ENCODE measurements at places on chromosomes 4 and X.

DNA sequence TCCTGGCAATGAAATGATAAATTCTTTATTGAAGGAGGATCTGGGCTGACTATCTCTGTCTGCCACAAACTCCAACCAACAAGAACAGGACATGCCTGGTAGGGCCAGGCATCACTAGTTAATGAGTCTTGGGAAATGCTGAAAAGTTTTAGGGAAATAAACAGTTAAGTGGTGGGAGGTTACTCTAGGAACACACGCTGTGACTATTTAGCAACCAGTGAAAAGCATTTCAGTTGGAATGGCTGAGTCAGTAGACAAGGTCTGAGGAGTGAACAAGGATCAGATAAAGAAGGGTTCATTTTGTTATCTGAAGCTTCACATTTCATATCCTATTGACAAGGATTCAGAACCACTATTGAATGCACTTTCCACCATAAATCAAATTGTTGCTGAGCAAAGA, 394.9 kb upstream of the BOD1L1 start:
- no peak for DNase-seq

- no peak for DNase-seq
Measured at GRCh38 chr4:176380352-176381157, 60.8 kb downstream of the SPCS3 start.

DNA sequence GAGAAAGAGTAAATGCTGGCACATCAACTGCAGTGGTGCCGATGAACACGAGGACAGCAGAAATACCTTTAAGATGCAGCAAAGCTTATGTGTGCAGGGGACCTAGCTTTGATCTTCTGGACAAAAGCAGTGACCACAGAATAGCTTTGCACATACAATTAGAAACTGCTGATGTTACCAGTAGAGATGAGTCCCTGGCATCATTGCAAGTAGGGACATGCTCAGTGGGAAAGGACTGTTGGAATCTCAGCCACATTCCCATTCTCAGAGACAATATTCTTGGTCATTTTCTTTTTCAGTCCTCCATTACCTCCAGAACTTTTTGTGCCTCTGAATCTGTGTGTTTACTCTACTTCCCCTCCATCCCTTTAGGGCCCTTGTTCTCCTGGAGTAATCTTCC, 16.9 kb upstream of the PDLIM3 start:
- no peak for DNase-seq

DNA sequence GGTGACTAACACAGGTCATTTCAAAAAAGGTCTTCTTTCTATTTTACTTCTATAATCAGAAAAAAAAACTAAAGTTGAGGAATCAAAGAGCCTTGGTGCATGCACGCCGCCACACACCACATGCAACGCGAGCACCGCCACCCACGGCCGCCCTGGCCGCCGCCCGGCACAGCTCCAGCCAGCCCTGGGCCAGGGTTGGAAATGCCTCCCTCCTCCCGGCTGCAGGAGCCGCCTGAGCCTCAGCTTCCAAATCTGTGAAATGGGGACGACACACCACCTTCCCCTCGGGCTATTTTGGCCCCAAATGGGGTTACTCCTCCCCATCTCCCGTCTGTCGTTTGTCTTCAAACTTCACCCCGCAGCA, 39.7 kb upstream of the MAN2B2 start:
- DNase-seq: no peak

DNA sequence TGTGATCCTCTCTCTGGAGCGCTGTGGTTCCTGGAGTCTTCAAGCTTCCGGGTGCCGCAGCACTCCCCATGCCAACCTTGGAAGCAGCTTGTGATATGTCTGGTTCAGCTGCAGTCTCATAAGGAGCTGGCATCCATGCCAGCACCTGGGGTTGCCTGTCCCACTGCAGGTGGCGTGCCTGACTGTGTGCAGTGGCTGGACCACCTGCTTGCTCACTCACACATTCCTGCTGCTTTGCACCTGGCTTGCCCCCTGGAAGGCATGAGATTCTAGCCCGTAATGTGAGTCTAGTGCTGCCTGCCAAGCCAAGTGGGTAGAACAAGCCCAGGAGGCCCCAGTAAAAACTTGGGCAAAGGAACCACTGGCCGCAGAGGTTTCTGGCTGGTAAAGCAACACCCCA, 687.2 kb upstream of the AADAT start:
- DNase-seq: no peak

DNA sequence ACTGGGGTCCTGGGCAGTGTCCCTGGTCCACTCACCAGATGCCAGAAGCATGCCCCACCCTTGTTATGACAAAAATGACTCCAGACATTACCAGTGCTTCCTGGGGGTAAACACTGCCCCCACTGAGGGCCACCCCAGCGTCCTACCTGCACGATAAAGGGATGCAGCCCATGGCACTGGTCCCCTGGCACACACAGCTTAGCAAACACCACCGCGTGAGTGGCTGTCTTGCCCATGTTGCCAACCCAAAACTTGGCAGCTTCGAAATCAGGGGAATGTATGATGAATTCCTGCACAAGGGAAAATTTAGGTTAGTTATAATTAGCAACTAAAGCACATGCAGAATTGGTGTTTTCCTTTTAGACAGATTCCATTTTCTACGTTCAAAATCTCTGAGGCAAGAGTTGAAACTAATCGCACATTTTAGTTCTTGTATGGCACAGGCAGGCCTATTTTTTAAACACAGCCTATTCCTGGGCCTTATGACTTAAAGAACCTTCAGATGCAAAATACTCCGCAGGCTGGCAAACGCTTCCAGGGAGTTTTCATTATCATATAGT, 30.4 kb downstream of the ACOX3 start:
- no peak for DNase-seq

- no peak for DNase-seq
Measured at GRCh38 chr4:177356206-177356605, 46.5 kb downstream of the NEIL3 start.

- DNase-seq: no peak
Measured at GRCh38 chrX:107823456-107823855, 2.2 kb upstream of the MID2 start.

GRCh38 chr4:67084783-67085182, 460.5 kb downstream of the CENPC start:
- no peak for DNase-seq

- no peak for DNase-seq
Measured at GRCh38 chr4:153593161-153593560, 90.9 kb upstream of the TLR2 start.

DNA sequence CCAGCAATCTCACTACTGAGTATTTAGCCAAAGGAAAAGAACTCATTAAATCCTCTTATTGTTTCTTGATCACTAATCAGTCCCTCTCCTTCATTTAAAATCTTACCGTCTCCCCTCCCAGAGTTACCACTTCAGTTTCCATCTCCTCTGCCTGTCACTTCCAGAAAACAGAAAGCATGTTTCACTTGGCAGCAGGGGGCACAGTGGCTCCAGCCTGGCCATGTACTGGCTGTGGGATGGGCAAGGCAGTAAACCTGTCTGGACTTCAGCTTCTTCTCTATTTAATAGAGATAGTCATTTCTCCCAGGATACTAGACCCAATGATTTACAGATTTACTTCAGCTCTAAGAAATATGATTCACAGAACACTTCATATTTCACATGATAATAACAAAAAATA, 63.2 kb downstream of the CD40LG start:
- DNase-seq: no peak

DNA sequence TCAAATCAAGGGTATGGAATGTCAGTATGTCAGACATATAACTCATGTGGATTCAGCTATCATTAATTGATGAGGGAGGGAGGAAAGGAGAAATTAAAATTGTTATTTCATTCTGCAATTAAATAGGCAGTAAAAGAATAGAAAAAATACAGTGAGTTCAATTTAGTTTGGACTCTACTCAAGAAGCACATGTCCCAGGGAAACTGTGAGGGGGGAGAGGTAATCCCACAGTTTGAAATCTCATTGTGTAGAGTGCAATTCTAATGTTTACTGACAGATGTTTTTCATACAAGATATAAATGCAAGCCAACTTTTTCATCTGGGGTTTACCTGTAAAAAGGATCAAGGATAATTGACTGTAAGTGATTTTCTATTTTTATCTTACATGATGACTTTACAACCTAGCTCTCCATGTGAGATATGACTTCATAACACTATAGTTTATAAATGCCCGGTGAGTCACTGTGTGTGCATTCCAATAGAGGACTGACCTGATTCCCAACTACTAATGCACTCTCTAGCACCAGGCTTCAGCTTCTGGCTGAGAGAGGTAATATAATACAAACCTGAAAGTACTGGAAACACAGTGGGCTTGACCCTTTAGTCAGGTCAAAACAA, 35.2 kb upstream of the SCD5 start:
- no peak for DNase-seq

DNA sequence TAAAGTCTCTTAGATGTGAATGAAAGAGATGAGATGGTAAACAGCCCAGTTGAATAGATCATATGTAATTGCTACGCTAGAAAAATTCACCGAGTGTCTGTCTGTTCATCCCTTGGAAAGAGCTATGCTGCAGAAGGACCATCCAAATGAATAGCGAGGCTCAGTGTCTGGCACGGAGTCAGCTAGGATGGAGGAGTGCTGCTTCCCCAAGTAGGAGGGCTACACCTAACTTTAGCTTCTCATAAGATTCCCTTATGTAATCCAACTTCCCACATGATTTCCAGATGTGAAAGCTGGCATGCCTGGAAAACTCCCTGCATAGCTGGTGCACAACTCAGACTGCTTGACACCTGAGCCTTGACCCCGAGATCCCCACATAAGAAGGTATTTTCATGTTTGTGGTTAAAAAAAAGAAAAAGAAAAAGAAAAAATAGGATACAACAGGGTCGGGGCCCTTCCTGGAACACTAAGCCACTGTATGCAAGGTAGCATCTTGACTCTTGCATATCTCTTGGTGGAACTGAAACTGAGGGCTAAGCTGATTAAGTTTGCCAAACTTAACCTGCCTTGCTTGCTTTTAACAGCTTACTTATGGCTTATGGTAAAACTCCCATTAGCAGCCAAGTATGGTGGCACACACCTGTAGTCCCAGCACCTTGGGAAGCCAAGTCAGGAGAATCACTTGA, 82.3 kb downstream of the FREM3 start:
- no peak for DNase-seq

- DNase-seq: no peak
Measured at GRCh38 chr4:127832585-127832984, 48.1 kb upstream of the PLK4 start.

DNA sequence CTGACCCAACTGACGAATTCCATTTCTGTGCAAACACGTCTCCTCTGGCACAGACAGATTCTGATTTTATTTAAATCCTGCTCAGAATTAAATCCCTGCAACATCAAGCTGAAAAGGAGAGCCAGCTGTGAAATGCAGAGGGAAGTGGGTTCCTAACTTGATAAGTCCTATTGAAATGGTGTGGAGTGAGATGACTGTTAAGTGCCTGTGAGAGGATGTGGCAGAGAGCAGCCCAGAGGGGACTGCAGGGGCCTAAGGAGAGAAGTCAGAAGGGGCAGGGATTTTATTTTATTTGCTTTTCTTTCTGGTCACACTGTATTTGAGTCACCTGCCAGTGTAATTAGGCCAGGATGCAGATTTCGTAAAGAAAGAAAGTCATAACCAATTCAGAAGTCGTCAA, 277.4 kb downstream of the NKX6-1 start:
- DNase-seq: no peak

DNA sequence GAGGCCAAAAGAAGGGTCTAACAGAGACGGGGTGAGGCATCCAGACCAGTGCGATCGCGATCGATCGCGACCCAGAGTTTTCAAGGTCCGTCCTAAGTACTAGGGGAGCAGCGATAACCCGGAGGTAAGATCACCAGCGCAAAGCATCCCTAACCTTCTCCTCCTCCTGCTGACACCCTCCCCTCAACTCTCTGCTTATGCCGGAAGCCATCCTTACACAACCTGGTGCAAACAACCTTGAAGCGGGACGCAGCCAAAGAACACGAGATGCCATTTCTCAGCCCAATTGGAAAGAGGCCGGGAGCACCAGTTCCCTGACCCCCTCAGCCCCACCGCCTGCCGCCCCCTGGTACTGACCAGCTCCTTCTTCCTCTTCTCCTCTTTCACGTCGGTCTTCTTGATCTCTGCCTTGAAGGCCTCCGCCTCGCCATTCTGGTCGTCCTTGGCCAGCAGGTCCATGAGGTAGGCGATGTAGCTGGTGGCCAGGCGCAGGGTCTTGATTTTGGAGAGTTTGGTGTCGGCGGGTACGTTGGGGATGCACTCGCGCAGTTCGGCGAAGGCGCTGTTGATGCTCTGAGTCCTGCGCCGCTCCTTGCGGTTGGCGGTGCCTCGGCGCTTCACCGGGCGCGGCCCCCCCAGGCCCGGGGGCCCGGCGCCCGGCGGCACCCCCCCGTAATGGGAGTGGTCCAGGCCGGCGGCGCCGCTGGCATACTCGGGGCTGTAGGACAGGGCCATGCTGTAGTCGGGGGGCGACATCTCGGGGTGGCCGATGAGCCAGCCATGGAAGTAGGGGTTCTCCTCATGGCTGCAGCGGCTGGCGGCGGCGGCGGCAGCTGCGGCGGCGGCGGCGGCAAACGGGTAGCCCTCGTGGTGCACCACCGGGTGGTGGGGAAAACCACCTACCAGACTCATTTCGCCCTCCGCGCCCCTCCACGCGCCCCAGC, 1.4 kb downstream of the HAND2 start:
- no peak for DNase-seq

DNA sequence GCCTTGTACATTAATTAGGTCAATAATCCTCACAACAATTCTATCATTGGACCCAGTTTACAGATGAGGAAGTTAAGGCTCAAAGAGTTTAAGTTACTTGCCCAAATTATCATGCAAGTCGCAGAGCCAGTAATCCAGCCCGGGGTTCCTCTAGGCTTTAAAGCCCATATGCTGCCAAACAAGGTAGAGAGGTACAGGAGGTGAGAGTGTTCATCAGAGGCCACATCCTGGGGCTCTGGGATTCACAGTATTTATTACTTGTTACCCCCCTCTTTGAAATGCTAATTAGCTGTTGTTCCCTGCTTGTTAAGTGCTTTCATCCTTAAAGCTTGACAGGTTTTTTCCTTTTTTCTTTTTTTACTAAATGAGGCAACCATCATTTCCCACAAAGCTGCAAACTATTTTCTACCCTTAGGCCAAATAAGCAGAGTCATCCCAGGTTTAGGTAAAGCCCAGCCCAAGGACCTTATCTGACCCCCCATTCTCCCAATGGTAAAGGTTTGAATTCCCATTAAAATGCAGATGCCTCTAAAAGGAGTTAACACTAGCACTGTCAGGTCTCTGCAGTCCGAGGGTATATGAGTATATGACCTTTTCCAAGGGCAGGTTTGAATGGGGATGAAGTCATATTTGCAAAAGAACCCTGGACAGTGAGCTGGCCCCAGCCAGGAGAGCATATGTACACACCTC, 150.3 kb downstream of the SOX3 start:
- DNase-seq: no peak

DNA sequence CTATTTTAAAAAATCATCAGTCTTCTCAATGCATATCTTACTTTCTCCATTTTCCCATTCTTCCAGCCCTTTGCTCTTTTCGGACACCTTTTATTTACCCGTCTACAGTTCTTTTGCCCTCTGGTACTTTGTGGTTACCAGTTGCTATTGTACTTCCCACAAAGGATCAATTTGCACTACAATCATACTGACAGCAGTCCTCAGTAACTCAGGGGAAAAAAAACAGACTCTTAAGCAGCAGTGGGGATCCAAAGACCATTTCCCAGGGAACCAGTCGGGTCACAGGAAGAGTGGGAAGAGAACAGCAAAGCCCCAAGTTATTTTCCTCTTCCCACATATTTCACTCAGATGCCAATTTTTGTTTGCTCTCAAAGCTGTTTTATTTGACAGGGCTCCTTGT, 23.1 kb downstream of the DMD start:
- DNase-seq: no peak

- no peak for DNase-seq
Measured at GRCh38 chrX:38985945-38986344, 184.7 kb downstream of the MID1IP1 start.
